WTC11 (cell line): ENCODE measurements at places on chromosomes 6 and 20. TPM values are rescaled to one million over a fixed set of nuclear protein-coding genes. Genes with fewer than 3 reads are reported as not detected.

- no peak overlapping the region for H3K27ac ChIP-seq
- no peak for DNase-seq
- H3K36me3 ChIP-seq, result no peaks in the 10 kb centered on the region
- H3K4me3 ChIP-seq, result peak overlapping the region; percentile 59
- H3K4me1 ChIP-seq, result peaks cover 31% of the 10 kb centered on the region
- H3K27me3 ChIP-seq, result peaks cover 65% of the 10 kb centered on the region
Measured at GRCh38 chr6:106512968-106513574, 116.2 kb downstream of the RTN4IP1 start.

GRCh38 chr6:157381631-157382621 lies 936 bp downstream of the ZDHHC14 start:
- H3K27ac ChIP-seq, result no peak overlapping the region
- DNase-seq, result peak; percentile 40
- peaks cover 21% of the 10 kb centered on the region for H3K4me1 ChIP-seq
- peak overlapping the region; percentile 82 for H3K4me3 ChIP-seq
- peaks cover 25% of the 10 kb centered on the region for H3K27me3 ChIP-seq
- H3K36me3 ChIP-seq, result no peaks in the 10 kb centered on the region; the same call in 1 of the 2 replicates

- H3K4me1 ChIP-seq, result no peaks in the 10 kb centered on the region
- H3K36me3 ChIP-seq, result peaks cover 63% of the 10 kb centered on the region
- no peak for DNase-seq
Measured at GRCh38 chr6:31966506-31966905, 5.4 kb downstream of the DXO start.

DNA sequence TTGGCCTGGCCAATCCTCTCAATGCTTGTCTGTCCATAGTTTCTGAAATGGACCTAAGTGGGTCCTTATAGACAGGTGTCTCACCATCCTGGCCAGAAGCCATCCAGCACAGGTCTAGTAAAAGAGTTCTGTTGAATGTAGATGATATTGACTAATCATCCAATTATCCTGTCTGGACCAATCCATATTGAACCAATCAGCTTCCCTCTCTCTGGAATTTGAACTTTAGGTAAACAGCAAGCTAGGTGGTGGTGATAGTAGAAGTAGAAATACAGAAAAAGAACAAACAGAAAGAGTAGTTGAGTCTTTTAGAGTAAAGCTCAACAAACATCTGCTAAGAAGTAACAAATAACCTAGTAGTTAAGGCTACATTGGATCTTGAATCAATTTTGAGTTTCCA lies 9.5 kb upstream of the PNRC1 start:
- DNase-seq, result no peak
- no peak overlapping the region for H3K27ac ChIP-seq
- peaks cover 4% of the 10 kb centered on the region for H3K27me3 ChIP-seq
- H3K4me1 ChIP-seq, result no peaks in the 10 kb centered on the region

SIRPD gene
- total RNA-seq, result not detected in 3 replicates
